ENCODE measurements at places on chromosomes 2 and 18. TPM values are rescaled to one million over a fixed set of nuclear protein-coding genes. Genes with fewer than 3 reads are reported as not detected.

DNA sequence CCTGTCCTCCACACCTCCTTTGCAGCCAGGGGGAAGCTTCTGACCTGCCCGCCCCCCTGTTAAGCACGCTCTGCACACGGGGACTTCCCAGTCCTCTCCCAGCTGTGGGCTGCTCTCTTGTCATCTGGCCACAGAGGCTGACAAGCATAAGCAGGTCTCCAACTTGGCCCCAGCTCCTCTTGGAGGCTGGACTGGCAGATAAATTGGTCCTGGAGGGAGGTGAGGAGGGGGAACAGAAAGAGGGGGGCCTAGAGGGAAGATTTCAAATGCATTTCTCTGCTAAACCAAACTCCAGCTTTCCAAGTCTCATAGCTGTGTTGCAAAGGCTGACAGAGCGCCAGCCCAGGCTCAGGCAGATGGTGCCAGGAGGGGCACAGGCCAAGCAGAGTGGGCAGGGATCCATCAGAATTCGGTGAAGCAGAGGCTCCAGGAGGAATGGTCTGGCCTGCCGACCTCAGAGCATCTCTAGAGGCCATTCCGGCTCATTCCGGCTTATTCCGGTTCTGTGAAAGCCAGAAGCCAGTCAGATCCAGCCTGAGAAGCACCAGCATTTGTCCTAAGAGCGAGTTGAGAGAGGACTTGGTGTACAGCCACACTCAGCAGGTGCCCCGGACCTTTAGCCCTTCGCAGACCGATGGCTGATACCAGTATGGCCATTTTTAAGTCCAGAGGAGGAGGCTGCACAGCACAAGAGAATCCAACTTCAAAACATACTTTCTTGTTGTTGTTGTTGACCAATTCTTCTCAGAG, 508.9 kb upstream of the MYT1L start:
- peak; percentile 1 for DNase-seq

GRCh38 chr2:144484201-144484948, 35.5 kb downstream of the ZEB2 start:
- no peak for DNase-seq

DNA sequence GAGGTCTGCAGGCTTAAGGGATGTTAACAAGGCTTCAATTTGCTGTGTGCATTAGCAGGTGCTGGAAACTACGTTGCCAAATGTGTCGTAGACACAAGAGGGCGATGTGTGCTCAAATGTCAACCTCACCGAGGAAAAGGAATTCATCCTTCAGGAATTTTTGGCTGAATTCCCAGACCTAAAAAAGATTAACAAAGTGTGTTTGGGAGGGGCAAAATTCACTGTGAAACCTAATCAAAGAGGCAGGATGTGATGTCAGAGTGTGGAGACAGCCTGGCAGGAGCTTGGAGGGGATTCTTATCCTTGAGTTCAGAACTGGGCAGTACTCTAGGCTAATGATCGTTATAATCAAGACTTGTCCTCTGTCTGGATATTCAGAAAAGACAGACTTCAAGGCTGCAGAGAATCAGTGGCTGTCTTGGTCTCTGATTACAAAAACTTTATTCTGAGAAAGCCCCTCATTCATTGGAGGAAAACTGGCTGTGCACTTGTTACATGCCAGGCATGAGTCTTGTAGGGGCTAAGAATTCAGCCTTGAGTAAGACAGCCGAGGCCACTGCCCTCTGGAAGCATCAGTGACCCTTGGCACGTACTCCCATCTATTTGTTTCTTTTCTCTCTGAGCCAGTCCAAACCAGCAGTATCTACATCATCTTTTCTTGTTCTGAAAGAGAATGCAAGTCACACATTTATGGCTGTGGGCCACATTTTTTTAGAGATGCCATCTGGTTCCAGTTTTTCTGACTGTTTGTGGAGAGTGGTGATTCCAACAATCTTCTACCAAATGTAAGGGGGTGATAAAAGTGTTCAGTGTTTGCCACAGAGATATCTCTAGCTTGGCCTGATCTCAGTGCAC, 18.7 kb upstream of the SCYGR1 start:
- DNase-seq = peak; percentile 83

GRCh38 chr2:240507060-240507777, 50.6 kb downstream of the ANKMY1 start:
- DNase-seq = peak; percentile 14

GRCh38 chr18:45014047-45014501, 333.4 kb downstream of the SETBP1 start:
- no peak for DNase-seq

DNA sequence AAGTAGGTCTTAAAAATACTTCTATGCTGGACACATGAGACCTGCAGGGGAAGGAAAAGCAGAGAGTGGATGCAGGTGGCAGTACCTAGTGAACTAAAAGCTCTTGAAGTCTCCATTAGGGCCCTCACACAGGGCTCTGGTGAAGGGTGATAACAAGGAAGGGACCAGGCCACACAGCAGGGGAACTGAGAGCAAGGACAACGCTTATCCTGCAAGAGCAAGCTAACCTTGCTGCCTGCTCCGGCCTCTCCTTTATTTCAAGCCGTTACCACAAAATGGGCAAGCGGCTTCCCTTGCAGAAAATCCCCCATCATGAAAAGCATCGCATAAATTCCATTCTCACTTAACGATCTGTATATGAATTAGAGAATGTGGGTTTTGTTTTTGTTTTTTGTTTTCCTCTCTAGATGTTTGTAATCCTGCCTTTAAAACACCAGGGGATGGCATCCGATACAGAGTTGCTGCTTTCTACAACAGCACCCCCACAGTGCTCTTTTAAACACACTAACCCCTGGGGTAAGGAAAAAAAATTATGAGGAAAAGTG, 64.5 kb downstream of the CACNB4 start:
- no peak for DNase-seq

GRCh38 chr2:51981783-51982182, 949.9 kb upstream of the NRXN1 start:
- no peak for DNase-seq

DNA sequence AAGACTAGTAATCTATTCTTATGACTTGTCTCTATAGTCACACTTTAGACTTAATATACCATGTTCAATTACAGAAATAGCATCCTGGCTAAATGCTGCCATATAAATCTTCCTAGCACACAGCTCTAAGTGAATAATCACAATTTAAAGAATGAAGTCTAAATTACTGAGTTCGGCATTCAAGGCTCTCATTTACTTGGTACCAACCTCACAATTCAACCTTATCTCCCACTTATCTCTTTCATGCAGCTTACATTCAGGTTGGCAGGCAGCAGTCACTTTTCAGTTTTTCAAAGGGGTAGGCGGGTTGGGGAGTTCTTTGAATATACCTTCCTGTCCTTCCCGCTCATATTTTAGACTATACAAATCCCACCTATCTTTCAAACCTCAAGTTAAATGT, 1.5 kb downstream of the MMADHC start:
- DNase-seq = no peak

The GNAL gene
- 2.0 TPM for total RNA-seq

The ANO7 gene
- total RNA-seq = 41.4 TPM

The GALR1 gene
- total RNA-seq = 0.16 TPM

The TCF7L1 gene
- total RNA-seq = 0.99 TPM

The EGR4 gene
- not detected for total RNA-seq

The C2orf92 gene
- total RNA-seq = 4.6 TPM

All from colonic mucosa (tissue), 4 donors.